ENCODE measurements at places on chromosomes 13 and 19.

- DNase-seq, result no peak
Observed at GRCh38 chr19:34661357-34661756, 15.6 kb downstream of the SCGB2B2 start.

GRCh38 chr13:111623208-111623607 lies 302.8 kb downstream of the TEX29 start:
- DNase-seq, result no peak

DNA sequence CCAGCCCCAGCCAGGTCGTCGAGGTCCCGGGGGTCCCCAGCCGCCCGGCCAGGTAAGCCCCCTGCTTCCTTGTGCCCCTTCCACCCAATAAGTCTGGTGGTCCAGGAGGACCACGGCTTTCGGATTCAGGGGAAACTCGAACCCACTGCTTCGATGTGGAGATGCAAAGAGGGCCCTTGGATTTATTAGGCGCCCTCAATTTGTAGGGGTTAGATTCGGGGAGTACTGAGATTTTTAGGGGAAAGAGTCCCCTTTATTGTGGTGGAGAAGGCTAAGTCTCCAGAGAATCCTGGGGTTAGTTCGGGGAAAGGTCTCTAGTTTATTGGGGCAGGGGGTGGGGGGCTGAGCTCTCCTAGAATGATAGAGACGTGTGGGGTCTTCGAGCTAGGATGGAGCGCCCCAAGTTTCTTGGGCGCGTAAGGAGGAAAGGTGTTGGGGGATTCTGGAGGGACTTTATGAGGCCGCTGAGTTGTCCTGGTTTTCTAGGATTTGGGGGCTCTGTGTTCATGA lies 3.8 kb upstream of the LTBP4 start:
- no peak for DNase-seq

- DNase-seq, result no peak
Observed at GRCh38 chr19:40219721-40220276, 1.6 kb upstream of the TTC9B start.

GRCh38 chr13:25046274-25046984 lies 49.5 kb upstream of the PABPC3 start:
- no peak for DNase-seq

DNA sequence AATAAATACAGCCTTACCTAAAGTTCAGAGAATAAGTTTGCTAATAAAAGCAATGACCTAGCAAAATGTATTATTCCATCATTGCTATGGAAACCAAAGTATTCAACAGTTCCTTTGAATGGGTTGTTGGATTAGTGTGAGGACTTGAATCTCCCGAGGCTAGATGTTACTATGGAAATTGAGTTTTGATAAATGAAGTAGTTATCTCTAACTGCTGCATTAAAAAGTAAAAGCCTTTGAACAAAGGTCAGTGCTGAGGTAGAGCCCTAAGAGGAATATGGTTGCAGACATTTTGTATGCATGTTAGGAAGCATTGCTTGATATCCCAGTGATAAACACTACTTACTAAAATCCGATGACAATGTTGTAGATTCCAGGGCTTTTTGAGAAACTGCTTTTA lies 6.2 kb downstream of the KLF5 start:
- no peak for DNase-seq

- DNase-seq, result no peak
Observed at GRCh38 chr19:2044709-2045500, 6.1 kb downstream of the MKNK2 start.

GRCh38 chr13:79307433-79307861 lies 98.6 kb downstream of the RBM26 start:
- no peak for DNase-seq

GRCh38 chr13:21077076-21077787 lies 15.8 kb upstream of the LATS2 start:
- no peak for DNase-seq

DNA sequence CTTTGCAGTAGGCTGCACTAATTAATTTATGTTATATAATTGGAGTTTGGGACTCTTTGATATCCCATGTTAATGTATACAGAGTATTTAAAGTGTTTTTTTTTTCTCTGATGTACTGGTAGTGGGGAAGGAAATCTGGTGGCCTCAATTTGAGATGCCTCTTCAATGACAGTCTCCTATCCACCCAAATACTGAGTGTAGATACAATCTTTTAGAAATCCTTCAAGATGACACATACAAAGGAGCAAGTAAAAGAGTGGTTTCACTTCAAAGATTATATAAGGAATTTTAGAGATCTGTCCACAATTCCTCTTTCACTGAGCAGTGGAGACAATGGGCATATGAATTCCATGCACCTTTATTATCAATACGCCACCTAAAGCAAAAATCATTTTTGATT lies 15.1 kb downstream of the NALCN start:
- no peak for DNase-seq

GRCh38 chr19:38812841-38813320 lies at the start of gene LGALS4:
LGALS4 (minus strand) TSS chr19:38812945; CDS start chr19:38812886, 59 bp downstream.
- DNase-seq, result no peak

DNA sequence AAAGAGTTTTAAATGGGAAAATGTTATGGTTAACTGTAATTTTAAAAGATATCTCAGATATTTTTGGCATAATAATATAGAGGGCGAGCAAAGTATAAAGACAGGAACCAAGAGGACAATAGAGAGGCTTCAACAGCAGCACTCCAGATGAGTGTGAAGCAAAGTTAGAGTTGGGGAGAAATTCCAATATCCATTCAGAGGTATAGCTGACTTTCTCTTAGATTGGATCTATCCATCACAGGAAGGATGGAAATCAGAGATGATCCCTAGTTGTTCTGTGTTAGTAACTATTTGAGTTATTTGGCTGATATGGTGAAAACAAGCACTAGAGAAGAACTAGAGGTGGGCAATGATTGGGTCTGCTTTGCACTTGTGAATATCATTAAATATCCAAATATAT lies 786.0 kb upstream of the KLHL1 start:
- no peak for DNase-seq

DNA sequence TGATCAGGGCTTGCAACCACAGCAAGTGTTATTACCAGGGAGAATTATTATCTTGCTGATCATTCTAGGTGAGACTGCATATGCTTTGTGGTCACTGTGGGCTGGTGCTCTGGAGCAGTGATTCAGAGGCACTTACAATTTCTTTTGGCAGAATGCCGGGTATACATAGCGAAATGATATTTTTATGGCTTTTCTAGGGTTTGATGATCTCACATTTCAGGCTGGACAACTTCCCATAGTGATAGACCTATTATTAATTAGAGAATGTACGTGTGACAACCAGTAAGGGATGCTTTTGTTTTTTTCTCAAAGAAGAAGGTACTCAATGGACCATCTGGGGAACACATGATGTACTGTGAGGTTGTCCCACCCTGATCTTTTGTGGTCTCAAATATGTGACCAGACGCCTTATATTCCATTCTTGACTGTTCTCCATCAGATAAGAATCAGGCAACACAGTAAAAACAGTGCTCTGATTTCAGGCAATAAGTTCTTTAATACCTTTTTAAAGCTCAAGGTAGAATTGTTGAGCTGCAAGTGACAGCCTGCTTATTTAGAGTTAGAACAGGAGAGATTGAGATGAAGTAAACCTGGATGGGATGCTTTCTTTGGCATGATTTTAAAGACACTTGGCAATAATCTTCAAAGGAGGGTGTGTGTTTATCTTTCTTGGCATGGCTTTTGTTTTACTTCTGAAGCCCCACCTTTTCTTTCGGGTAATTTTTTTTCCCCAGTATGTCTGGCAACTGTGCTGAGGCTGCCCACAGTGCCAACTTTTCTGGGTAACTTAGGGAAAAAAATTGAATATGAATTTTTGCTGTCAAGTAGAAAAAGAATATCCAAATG lies 27.4 kb upstream of the SCEL start:
- DNase-seq, result no peak

DNA sequence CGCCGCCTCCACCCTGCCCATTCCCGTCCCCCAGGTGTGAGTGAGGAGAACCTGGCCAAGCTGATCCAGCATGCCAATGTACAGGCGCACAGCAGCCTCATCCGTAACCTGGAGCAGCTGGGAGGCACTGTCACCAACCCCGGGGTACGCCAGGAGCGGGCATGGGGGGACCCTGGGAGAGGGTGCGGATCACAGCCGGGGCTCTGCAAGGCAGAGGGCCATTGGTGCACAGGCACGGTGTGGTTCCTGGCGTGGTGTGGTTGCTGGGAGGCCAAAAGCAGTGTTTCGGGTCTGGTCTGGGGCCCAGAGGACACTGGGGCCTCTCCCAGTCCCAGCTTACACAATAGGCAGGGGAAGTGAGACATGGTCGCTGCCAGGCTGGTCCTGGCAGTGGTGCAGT lies 8.3 kb downstream of the STXBP2 start:
- DNase-seq, result no peak

DNA sequence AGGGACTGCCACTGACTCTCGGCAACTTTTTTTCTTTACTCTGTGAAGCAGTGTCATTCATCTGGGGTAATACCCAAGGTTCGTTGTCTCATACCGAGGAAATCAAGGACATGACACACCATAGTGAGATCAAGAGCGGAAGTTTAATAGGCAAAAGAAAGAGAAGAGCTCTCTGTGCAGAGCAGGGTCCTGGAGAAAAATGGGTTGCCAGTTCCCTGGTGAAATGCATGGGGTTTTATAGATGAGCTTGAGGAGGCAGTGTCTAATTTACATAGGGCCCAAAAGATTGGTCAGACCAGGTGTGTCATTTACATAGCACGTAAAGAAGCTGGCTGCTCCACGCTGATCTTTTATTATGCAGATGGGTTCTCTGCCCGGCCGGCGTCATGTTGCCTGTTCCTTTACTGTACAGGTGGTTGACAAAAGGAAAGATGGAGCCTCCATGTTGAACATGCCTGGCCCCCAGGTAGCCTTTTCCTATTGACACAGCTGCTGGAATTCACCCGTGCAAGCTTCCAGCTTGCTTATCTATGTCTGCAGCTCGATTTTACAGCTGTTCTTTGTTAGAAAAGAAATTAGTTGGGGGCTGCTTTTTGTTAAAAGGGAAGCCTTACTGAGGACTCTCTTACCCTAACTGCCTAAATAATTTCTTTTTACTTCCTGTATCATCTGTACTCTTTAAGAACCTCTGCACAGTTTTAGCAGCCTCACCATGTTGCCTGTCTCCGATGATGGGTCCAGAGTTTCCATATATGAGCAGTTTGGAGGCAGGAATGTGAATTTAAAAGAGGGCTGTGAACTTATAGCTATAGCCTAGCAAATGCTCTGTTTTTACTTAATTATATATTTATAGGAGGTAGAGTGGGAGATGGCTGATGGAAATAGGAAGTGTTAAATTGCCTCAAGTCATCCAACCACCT lies 98.0 kb upstream of the DIAPH3 start:
- no peak for DNase-seq

GRCh38 chr13:24511816-24512196 lies 772 bp downstream of the PARP4 start:
- no peak for DNase-seq

DNA sequence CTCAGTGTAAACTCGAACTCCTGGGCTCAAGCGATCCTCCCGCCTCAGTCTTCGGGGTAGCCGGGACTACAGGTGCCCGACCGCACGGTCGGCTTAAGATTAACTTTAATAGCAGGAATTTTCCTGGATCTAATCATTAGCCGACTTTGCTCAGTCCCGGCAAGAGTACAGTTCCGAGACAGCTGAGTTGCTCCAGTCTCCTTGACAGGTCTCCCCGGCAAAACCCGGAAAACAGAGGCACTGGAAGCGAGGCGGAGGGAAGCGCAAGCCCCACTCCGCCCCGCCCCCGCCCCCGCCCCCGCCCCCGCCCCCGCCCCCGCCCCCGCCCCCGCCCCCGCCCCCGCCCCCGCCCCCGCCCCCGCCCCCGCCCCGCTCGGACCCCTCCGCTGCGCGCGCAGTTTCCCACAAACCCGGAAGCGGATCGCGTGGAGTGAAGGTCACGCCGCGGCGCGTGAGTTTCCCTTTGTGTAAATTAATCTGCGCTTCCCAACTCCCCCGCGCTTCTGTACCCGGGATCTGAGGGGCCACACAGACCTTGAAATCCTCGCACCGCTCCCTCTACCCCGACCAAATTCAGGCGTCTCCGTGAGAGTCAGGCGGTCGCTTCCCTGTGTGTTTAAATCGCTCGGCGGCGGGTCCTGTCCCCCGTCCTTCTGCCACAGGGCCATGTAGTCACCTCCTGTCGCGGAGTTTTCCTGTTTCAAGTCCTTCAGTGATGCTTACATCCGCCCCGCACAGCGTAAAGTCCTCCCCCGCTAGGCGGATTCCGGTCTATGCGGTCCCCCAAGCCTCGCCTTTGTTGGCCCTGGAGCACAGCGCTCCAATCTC lies at the start of gene ZNF480:
Gene ZNF480, plus strand, starts transcription at position 397 of the 828 bp plus-strand sequence. CDS start 3,244 bp downstream, outside the sequence.
- peak; percentile 60 for DNase-seq

DNA sequence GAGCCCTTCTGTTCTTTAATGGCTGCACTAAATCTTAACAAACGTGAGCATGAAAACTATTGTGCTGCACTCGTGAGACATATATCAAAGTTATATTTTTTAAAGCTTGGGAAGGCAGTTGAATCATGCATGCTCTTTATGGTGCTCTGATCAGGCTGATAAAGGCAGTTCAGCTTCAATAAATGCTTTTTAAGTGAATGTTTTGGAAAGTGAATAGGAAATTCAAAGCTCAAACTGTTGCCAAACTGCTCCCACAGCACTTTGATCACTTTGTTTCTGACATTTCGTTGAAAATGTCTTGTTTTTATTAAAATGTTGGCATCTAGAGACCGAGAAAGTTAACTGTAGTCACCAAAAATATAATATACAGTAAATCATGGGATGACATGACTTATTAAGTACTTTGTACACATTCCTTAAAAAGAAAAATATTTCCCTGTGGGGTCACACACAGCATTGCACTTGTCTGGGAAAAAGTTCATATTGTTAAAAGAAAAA lies 625.7 kb upstream of the PCDH9 start:
- DNase-seq, result no peak

DNA sequence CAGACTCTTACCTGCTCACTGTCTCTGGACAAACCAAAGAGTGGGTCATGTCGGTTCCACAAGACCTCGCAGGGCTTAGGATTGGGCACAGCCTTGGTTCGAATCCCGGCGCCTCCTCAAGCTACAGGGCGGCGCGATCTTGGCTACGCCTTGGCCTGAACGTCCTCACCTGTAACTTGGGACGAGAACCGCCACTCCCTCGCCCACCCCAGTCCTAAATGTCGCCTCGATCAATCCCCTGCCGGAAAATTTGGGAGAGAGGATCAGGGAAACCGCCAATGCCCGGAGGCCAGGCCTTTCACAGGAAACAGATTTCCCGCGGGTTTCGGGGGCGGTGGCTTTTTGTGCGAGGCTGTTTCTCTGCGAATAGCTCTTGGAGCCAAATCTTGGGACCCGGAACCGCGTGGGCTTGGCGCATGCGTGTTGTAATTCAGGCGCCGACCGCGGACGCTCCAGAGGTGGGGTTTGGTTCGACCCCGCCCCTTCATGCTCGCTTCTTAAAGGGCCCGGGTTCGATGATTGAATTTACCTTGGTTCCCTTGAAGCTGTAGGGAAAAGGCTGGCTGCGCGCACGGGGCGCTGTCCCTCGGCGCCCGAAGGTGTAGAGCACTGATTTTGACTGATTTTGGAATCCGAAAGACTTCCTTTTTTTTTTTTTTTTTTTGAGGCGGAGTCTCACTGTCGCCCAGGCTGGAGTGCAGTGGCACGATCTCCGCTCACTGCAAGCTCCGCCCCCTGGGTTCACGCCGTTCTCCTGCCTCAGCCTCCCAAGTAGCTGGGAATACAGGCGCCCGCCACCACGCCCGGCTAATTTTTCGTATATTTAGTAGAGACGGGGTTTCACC lies at the start of gene NR2C2AP:
Gene NR2C2AP, minus strand, starts transcription at position 403 of the 845 bp plus-strand sequence. Its CDS starts 354 bp downstream, at position 49.
- peak; percentile 91 for DNase-seq

GRCh38 chr13:56886398-56886797 lies 254.3 kb upstream of the PRR20A start:
- DNase-seq, result no peak

- DNase-seq, result no peak
Observed at GRCh38 chr13:86201477-86201876, 402.3 kb upstream of the SLITRK6 start.

GRCh38 chr19:36918090-36918489 lies 2.0 kb downstream of the ZNF568 start:
- DNase-seq, result no peak

Data from stimulated activated naive CD4-positive, alpha-beta T cell treated with Interleukin-2 at 50 U/mL for 16 hours (primary cell).